ENCODE measurements at places on chromosomes 1 and 21.
A peak's percentile ranks its signal among the peaks of the same experiment; 100 is the strongest.

GRCh38 chr21:46168659-46169386 lies 13.4 kb upstream of the FTCD start:
- DNase-seq: no peak

- no peak for DNase-seq
These were observed 72.0 kb upstream of the DUSP10 start for GRCh38 chr1:221813887-221814286.

DNA sequence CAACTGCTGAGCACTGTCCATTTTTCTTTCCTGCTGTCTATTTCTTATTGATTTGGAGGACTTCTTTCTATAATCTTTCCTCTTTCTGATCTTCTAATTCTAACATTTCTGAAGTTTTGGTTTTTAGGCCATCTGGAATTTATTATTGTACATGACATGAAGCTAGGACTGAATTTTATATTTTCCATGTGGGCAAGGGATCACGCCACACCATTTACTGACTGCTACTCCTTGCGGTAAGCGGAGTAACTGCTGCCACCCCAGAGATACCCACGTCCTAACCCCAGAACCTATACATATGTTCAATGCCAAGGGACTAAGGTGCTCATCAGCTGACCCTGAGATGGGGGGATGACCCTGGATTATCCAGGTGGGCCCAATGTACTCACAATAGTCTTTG lies 70.6 kb downstream of the NPHP4 start:
- no peak for DNase-seq

GRCh38 chr1:31383967-31384366 lies 11.1 kb upstream of the FABP3 start:
- no peak for DNase-seq

- DNase-seq: no peak
These were observed 97.2 kb upstream of the IGSF21 start for GRCh38 chr1:18010408-18010807.

DNA sequence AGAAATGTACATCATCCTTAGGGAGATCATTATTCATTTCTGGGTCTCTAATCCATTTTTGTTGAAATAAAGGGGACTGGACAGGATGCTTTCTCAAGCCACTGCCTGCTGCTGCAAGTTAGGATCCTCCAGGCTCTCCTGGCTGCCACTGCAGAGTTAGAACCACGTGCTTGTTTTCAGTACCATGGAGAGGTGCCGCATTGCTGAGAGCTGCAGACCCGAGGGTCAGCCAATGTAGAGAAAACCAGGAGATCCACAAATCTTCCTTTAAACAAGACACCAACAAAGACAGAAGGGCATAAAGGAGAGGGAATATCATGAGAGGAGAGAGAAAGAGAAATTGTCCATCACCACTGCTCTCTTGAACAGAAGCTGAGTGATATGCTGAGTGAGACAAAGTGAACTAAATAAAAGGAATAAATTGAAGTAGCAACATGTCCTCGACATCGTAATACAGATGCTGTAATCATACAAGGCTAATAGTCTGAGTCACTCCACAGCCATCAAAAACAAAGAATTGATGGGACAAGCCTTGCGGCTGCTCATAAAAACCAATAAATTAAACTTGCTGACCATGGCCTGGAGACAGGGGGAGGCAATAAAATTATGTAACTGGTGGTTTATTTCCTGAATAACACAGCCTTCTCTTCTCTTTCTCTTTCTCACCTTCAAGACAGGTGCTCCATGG lies 255.7 kb downstream of the OMA1 start:
- DNase-seq: peak; percentile 30

DNA sequence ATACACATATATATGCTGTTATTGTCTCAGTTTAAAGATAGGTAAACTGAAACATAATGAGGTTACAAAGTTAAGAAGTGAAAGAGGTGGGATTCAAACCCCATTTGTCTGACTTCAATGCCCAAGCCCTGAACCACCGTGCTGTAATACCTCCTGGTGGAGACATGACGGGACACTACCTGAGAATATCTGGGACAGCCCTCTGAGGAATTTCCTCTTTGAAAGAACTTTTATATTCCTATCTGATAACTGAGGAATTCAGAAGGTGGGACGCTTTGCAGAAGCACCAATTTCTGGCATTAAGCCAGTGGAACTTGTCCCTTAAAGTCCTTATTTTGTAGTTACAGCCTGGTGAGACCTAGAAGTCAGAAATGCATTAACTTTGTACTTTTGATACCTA lies 32.1 kb upstream of the FASLG start:
- no peak for DNase-seq

- no peak for DNase-seq
These were observed 16.4 kb upstream of the CPT2 start for GRCh38 chr1:53180226-53180625.

DNA sequence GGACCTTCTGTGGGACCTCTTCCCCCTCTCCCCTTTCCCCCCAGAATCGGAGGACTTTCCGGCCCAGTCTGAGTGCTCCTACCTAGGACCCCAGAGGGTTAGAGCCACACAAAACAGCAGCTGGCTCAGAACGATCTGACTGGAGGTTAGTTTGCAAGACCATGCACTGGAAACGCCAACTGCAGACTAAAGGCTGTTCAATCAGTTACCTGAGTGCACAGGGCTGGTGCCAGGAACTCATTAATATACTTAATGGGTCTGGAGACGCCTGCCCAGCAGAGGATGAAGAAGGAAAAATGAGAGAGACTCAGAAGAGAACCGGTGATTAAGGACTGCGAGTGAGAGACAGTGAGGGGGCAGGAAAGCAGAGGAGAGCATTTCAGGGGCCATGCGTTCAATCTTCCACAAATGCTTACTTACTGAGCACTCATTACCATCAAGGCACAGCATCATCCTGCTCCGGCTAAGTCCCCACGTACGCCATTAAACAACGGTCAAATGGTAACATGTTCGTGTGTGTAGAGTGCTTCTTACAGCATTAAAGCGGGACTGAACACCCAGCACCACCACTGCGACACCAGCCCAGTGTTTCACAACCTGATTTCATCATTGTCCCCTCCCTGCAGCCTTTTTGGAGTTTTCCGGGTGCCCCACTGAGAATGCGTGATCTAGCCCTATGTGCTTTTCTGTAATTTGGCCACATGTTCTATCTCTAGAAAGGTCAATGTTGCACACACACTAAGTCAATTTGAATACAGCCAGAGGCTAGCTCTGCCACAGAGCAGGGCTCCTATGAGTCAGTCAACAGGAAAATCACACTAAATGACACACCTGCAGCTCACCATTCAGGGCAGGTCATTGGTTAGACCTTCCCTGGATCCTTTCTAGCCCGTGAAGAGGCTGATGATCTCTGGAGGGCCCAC lies 7.6 kb downstream of the ENO1 start:
- no peak for DNase-seq

- DNase-seq: no peak
These were observed 225.6 kb upstream of the PBX1 start for GRCh38 chr1:164333387-164333786.

- DNase-seq: no peak
These were observed 30.4 kb downstream of the TFAP2E start for GRCh38 chr1:35603468-35603867.

GRCh38 chr1:93603106-93603505 lies 78.5 kb downstream of the BCAR3 start:
- DNase-seq: no peak

DNA sequence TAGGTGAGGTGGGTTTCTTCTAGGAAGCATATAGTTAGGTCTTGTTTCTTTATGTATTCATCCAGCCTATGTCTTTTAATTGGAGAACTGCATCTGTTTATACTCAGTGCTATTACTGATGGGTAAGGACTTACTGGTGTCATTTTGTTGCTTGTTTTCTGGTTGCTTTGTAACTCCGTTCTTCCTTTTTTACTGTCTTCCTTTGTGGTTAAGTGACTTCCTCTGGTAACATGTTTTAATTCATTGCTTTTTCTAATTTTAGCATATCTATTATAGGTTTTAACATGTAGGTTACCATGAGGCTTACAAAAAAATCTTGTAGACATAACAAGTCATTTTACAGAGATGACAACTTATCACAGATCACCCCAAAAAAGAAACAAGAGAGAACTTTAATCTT lies 160.8 kb downstream of the VAV3 start:
- no peak for DNase-seq

- no peak for DNase-seq
These were observed 6.3 kb downstream of the HTR1D start for GRCh38 chr1:23210963-23211362.

DNA sequence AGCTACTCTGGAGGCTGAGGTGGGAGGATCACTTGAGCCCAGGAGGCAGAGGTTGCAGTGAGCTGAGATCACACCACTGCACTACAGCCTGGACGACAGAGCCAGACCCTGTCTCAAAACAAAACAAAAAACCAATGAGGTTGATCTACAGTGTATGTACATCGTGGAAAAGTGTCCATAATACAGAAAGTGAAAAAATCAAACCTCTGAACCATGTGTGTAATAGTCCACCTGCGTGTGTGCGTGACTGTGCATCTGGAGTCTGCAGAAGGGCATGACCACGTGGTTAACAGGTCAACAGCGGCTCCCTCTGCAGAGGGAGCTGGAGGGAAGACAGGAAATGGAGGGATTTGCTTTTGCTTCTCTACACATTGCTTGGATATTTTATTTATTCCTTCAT lies 32.4 kb upstream of the ENO1 start:
- DNase-seq: no peak

- peak; percentile 76 for DNase-seq
These were observed 10.8 kb upstream of the BCAR3 start for GRCh38 chr1:93692451-93692861.

GRCh38 chr1:116697548-116698243 lies 30.2 kb upstream of the IGSF3 start:
- DNase-seq: no peak

DNA sequence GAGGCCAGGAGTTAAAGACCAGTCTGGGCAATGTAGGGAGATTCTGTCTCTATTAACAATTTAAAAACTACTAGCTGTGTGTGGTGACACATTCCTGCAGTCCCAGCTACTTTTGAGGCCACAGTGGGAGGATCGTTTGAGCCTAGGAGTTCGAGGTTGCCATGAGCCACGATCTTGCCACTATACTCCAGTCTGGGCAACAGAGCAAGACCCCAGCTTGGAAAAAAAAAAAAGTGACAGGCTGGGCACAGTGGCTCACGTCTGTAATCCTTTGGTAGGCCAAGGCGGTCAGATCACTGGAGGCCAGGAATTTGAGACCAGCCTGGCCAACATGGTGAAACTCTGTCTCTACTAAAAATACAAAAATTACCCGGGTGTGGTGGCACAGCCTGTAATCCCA lies 26.8 kb downstream of the HP1BP3 start:
- no peak for DNase-seq

DNA sequence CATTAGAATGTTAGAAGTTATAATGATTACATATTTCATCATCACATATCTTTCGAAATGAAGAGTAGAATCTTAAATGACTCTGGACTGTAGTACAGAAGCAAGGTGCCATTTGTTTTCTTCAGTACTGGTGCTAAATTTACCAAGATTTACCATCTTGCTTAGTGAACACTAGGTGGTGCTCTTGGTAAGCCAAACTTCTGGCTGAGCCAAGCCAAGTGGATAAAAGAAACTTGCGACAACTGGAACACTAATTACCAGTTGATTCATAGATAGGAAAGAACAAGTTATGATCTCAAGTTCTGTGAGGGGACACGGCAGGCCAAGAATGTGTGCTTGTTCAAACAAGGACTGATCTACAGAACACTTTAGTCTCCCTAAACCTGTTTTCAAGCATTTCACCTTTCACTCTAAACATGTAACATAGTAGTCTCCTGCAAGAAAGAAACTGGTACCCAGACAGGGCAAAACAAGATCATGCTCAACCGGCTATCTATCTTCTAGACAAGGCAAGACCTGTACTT lies 19.8 kb downstream of the SPRTN start:
- DNase-seq: peak; percentile 78

DNA sequence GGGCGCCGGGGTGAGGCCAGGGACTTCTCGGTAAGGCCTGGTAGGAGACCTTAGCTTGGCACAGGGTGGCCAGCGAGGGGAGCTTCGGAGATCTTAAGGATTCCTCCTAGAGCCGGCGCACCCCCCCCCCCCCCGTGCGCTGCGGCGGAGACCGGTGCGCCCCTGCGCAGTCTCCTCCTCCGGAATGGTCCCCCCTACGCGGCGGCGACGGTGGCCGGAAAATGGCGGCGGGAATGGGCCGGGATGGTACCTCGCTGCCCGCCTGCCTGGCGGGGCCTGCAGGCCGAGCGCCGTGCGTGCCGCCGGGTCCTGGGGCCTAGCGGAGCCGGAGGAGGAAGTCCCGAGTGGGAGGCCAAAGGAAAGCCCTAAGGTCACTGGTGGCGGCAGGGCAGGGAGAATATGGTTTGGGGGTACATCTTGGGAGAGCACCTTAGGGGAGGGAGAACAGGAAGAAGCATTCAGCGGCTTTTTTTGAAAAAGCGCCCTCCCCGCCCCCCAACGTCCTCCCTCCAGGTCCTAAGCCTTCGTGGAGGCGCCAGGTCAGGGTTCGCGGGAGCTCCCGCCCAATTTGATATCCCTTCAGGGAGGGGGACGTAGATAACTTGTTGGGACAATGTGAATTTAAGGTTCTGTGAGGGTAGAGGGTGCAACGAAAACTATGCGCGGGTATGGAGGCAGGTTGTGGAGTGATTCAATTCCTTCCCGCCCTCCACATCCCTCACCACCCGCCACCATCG lies 429 bp downstream of the SRRM1 start:
- no peak for DNase-seq

Data from kidney glomerular epithelial cell (primary cell).